ENCODE measurements at places on chromosomes 6 and 20.

DNA sequence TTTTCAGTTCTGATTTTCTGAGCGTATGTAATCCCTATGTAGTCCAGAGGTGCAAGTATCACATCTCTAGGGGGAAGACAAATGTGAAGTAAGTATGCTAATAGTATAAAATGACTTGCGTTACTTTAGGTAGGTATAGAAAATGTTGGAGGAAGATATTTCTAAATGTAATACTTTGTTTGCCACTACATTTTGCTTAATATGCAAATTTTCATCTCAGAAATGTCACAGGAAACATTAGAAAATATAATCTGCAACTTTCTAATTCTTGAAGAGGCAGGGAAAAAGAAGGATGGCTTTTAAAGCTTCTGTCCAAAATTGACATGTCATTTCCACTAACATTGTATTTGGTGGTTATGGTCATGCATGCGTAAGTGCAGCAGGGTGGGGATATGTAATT, 85.6 kb downstream of the CD2AP start:
- no peak for DNase-seq

DNA sequence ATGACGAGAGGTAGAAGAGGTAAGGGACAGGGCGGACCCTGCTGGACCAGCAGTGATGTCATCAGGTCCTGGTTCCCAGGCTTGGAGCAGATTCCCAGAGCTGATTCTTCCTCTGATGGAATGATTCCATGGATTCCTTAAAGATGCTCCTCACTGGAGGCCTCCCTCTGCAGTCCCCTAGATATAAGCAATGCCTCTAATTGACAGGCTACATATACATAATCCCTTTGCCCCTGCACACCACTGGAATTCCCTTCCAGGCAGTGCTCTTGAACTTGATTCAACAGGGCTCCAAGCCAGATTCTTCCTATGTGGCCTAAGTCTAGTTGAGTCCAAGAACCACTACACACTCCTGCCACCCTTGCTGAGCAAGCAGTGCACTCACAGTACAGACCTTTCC, 52.3 kb upstream of the L3MBTL3 start:
- no peak for DNase-seq

DNA sequence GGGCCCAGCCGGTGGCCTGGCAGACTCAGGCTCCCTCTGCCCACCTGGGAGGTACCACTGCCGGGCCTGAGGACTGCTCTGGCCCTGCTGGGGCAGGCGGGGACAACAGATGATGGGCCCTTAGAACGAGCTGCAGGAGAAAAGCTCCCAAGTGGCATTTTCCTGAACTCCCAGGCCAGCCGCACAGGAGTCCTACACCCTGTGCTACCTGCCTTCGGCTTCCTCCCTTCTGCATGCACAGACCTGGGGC, 41.3 kb downstream of the DSTN start:
- DNase-seq: no peak

- no peak for DNase-seq
Observed at GRCh38 chr20:25579081-25579770, 6.1 kb downstream of the NINL start.

DNA sequence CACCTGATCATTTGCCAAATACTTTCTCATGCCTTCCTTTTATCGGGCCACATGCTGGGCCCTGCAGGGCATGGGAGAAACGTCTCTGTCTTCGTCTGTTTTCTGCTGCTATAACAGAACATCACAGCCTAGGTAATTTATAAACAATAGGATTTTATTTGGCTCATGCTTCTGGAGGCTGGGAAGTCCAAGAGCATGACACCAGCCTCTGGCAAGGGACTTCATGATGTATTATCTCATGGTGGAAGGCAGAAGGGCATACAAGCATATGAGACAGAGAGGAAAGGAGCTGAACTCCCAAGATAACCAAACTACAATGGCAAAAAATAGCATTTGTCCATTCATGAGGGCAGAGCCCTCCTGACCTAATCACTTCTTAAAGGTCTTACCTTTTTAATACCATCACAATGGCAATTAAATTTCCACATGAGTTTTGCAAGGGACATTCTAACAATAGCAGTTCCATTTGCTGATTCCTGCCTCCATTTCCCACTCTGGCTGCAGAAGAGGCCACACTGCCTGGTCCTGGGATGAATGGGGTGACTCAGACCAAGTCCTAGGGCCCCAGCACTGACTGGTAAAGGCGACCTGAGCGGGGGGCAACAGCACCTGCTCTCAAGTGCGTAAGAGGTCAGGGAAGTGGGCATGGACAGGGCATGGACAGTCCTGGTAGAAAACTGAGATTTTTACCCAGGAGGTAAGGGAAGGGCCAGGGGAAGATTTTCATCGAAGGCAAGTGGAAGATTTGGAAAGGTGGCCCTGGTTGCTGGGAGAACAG, 5.1 kb upstream of the ZBP1 start:
- DNase-seq: no peak

DNA sequence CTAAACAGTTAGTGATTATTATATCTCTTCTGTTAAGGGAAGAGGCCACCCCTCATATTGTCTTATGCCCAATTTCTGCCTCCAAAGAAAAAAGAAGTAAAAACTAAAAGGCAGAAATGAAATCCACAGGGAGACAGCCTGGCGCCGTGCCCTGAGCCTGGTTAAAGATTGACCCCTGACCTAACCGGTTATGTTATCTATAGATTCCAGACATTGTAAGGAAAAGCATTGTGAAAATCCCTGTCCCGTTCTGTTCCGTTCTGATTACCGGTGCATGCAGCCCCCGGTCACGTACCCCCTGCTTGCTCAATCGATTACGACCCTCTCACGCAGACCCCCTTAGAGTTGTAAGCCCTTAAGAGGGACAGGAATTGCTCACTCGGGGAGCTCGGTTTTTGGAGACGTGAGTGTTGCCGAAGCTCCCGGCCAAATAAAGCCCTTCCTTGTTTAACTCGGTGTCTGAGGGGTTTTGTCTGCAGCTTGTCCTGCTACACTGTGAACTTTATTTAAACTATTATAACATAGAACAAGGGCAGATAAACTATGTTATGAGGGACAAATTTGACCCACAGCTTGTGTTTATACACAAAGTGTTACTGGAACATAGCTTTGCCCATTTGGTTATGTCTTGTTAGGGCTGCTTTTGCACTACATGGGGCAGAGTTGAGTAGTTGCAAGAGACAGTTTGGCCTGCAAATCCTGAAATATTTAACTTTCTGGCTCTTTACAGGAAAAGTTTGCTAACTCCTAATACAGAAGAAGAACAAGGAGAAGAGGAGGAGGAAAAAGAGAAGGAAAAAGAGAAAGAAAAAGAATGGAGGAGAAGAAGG, 49.6 kb downstream of the CD24 start:
- DNase-seq: no peak

GRCh38 chr20:55213653-55214052, 738.3 kb downstream of the DOK5 start:
- DNase-seq: no peak

- no peak for DNase-seq
Observed at GRCh38 chr6:30127238-30128093, 8.5 kb upstream of the TRIM40 start.

DNA sequence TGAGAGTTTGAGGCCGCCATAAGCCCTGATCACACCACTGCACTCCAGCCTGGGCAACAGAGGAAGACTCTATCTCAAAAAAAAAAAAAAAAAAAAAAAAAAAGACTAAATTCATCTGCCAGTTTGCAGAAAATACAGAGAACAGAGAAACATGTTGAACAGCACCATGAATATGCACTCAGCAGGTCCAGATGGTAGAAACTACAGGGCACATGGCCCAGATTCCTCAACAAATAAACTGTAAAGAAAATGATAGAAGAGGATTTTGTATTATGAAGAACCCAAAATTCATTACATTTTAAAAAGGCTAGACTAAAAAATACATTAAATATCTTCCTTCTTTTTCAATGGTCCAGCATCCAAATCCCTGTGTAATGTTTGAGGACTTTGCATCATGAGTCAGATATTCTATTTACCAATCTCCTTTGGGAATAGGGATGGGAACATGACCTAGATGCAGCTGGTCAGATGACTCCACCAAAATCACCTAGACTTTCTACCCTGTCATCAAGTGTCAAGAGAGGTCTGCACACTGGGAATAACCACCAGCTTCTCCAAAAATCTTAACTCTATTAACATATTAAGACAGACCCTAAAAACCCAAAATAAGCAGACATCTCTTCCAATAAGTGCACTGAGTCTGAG, 189.1 kb upstream of the TCF21 start:
- DNase-seq: no peak

DNA sequence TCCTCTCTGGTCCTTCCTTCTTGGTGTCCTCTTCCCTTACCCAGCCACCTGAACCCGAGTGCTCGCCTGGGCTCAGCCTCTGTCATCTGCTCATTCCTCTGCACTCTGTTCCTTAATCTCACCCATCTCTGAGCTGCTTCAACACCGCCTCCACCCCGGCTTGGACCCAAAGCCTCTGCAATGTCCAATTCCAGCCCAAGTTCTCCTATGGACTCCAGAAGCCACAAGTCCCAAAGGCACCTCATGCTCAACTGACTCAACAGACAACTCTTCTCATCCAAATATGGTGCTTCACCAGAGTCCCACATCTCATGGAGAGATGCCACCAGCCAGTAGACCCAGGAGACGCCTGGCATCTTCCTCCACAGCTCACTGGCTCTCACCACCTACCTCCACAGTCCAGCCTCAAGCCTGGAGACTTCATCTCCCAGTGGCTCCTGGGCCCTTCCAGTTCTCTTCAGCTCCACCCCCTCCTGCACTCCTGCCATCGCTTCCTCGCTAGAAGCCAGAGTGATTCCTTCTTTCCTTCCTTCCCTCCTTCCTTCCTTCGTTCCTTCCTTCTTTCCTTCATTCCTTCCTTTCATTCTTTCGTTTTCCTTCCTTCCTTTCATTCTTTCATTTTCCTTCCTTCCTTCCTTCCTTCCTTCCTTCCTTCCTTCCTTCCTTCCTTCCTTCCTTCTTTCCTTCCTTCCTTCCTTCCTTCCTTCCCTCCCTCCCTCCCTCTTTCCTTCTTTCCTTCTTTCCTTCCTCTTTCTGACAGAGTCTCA, 40.9 kb upstream of the NNAT start:
- no peak for DNase-seq

DNA sequence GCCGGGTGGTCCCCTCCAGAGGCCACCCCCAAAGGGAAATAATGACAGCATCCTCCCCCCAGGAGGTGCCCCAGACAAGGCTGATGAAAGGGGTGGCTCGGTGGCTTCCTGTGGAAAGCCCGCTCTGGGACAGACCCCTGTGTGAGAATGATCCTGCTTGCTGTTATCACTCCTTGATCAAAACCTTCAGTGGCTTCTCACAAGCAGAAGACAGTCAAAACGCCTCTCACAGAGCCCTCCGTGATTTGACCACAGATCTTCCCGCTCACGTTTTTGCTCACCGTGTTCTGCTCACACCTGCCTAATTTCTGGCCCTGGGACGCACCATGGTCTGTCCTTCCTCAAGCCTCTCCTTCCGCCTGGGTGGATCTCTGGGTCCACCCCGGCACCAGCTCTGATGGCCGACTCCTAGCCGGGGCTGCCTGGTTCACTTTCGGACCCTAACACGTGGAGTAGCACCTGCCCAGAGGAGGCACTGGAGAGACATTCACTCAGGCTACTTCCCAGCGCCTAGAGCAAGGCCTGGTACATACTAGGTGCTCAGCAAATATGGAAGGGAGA, 210.4 kb downstream of the ANKRD60 start:
- DNase-seq: peak; percentile 11

DNA sequence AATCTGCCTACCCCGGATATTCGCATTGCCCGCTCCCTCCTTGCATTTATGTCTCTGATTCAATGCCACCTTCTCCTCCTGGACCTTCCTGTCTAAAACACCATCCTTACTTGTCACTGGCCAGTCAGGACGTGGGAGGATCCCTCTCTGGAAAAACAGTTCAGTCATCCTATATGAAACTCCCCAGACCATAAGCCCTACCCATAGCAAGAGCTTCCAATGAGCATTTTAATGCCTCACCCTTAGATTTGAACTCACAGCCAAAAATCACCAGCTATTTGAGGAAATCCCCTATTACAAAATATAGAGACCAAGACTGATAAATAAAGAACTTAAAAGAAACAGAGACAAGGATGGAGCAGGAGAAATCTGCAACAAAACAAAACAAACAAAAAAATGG, 86.4 kb downstream of the SHLD1 start:
- no peak for DNase-seq

GRCh38 chr6:79070206-79070825, 7.7 kb downstream of the PHIP start:
- DNase-seq: peak; percentile 7

DNA sequence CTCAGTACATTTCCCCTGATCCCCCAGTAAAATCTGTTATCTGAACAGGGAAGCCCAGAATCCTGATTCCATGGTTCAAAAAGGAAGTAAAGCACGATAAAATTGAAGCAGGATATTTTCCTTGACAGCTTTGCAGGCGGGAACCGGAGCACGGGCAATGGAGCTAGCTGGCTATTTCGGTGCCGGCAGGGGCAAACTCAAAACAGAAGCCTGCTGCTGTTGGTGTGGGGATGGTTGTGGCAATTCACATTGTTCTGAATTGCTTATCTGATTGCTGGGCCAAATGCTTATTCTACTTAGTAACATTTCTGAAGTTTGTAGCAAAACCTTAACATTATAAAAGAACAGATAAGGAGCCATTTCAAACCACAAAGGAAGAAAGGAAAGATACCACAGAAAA, 172.4 kb downstream of the MMS22L start:
- no peak for DNase-seq

- no peak for DNase-seq
Observed at GRCh38 chr6:158662954-158663624, 13.2 kb downstream of the SYTL3 start.

DNA sequence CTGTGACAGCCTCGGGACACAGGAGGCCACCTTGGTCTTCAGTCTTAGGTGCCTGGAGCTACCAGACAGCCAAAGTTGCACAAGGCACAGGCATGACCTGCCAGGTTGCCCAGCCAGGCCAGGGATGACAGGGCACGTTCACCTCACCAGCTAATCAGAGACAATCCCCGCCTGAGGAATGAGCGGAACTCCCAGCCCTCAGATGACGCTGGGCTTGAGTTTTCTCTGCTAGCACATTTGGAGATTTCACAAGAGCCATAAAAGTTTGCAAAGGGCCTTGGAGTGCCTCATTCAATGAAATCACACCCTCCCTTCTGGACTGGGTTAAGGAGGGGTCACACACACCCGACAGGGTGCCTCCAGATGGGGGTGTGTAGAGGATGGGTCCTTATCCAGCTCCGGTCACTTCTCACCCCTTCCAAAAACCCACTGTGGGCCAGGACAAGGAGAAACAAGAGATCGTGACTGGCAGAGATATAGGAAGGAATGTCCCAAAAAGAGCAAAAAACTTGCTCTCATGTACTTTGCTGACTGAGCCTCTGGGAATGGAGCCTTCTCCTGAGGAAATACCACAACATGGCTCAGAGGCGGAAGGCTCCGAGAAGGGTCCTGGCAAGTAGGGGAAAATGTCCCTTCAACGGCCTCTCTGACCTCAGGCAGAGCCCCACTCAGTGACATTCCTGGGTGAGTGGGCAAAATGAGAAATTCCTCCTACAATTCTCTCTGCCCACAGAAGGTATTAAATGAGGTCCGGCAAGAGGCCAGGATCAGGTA, 121.6 kb downstream of the ISM1 start:
- DNase-seq: no peak

DNA sequence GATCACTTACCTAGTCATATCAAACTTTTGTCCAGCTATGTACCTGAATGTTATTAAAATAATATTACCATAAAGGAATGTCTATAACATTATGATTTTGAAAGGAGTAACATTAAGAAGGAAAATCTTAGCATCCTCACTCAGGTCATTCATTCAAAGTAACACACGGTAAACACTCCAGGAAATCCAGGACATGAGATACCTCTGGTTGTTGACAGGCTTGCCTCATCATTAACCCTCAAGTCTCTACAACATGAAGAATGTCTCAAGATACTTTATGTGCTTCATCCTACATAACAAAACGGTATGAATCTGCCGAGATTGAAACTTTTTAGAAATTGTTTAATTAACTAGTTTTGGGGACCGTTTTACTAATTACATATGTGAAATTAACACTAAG, 690 bp upstream of the FILIP1 start:
- DNase-seq: no peak
